Muscle of leg (tissue), 16 donors: ENCODE measurements at places on chromosomes 3 and 15. TPM values are rescaled to one million over a fixed set of nuclear protein-coding genes. Genes with fewer than 3 reads are reported as not detected.

DNA sequence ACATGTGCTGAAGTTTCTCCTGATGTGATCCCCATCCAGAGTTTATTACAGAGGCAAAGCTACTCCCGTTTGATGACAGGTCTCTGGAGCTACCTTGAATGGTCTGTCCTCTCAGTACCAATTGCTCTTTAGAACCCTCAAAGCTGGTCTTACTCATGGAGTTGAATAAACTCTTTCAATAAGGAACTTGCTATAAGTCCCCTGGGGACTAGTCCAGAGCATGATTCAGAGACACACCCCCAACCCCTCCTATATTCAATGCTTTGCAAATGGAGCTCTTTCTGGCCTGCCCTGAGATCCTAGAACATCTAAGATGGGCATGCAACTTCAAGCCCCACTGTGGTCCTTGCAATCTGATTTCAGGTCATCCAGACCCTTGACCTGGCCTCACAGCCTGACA lies 23.9 kb upstream of the TPM1 start:
- DNase-seq: no peak

DNA sequence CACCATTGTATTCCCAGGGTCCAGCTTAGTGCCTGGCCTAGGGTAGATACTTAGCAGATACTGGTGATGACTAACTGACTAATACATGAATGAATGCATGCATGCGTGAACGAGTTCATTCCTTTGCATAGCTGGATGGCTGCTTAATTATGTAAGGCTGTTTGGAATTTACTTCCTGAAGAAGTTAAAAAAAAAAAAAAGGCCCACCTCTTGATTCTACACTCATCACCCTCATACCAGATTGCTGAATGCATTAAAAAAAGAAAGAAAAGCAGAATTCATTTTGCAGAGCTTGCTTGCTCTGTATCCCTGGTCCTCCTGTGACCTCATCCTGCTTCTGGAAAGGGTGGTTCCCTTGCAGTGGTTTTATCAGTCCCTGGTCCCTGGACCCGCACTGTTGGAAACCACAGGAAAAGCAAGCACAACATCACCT lies 277.6 kb upstream of the CFAP20DC start:
- no peak for DNase-seq

DNA sequence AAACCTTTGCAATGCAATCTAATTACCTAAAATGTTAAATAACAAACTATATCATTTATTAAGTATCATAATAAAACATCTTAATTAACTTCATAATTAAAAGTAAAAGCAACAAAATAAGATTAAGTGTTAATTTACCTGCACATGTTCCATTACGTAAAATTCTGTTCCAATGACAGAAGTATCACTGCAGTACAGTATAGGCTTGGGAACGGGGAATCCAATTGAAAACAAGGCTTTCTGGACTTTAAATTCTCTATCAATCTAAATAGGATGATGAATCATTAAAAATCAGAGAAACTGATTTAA lies 17.1 kb downstream of the ACAD11 start:
- DNase-seq: no peak

The CLDN18 gene
- polyA plus RNA-seq: 0.57 TPM

GRCh38 chr3:15638891-15639262 lies 37.3 kb downstream of the BTD start:
- no peak for DNase-seq

DNA sequence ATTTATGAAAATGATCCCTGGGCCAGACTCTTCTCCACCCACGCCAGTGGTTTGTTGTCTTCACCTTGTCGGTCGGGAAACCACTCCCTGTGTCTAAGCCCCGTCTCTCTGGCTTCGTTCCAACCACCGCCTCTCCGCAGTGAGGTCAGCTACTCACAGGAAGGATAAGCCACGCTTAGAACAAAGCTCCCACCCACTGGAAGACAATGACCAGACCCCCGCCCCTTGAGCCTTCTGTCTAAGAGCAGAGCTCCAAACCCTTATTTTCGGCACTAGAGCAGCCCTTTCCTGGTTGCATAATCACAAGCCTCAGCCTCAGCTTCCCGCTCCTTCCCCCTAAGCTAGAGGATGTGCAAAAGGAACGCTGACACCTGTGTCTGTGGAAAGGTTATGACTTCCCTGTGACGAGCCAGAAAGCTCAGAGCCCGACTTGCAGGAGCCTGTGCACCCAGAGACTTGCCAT lies 114.9 kb upstream of the MEF2A start:
- peak; percentile 74 for DNase-seq

The CACNA2D2 gene
- 12.6 TPM for polyA plus RNA-seq

- no peak for DNase-seq
Measured at GRCh38 chr3:53147151-53147902, 13.7 kb upstream of the PRKCD start.

DNA sequence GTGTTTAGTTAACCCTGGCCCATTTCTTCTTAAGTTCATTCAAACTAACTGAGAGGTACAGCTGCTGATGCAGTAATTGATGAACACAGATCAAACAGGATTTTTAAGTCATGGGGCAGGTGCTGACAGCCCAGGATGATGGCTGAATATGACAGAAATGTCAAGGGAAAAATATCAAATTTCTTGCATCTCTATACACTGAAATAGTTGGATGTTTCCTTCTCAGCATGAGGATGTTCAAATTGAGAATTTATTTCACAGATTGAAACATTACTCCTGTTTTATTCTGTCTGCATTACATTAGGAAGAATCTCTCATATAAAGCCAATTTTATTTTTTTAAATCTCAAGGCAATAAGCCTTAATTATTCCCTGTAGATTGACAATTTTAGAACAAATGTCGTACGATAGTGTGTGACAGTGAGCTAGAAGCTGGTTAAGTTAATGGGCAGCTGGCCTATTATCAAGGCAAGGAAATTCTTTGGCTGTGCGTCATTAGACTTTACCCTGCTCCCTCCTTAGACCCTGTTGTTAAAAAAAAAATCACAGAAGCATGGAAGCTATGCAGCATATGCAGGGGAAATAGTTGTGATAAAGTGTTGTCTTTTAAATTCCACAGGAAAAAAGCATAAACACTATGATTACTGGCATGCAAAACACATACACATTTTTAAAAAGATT lies 183.8 kb upstream of the KCNMB2 start:
- peak; percentile 71 for DNase-seq

The OR5K3 gene
- polyA plus RNA-seq: not detected

The UROC1 gene
- not detected for polyA plus RNA-seq

The ST6GAL1 gene
- polyA plus RNA-seq: 9.7 TPM

DNA sequence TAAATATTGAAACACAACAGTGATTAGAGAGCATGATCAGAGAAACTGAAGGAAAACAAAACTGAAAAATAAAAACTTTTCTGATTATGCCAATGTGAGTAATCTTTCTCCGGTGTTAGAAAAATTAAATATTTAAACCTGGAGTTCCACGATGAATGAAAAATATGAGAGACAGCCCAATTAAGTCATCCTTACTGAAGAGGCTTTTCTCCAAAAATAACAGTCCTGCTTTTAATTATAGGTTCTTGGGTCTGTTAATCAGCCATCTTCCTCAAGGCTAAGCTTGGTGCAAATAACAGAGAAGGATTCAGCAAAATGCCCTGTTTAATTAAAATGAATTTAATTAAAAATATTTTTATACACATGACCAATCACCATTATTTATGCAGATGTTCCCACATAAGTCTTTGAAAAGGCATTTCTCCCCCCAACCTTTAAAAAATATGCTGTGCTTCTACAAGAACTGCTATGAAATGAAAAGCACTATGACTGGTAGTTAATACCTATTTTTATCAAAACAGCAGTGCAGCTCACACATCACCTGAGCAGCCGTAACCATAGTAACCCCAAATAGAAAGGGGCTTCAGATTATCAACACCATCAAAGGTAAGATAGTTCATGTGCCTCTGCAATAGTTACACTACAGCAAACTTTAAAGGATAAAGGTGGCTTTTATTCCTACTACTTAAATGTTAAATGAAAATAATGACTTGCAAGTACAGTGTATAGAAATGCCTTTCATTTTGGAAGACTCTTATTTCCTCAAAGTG lies 175.7 kb downstream of the SLC9A9 start:
- no peak for DNase-seq

DNA sequence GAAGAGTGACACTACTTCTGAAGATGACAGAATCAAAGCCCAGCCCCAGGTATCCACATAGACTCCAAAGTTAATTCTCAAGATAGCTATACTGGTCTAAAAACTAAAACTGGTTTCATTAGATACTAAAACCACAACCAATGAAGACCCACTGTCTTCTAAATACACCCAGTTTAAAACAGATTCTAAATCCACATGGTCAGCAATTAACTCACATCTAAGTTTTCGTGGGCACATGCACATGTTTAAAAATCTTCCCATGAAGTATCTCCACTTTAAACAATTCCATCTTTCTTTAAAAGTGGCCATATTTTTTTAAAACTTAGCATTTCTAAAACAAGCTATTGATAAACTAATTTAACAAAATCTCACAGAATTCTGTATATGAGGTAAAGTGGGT lies 63.1 kb downstream of the GPR160 start:
- no peak for DNase-seq

The ALDH1L1 gene
- 0.07 TPM for polyA plus RNA-seq

The DCP1A gene
- 18.5 TPM for polyA plus RNA-seq

The RAB43 gene
- 4.0 TPM for polyA plus RNA-seq

The LRRC28 gene
- 17.3 TPM for polyA plus RNA-seq
